Nephron progenitor cell (in vitro differentiated cells): ENCODE measurements at places on chromosomes 1 and 21.

DNA sequence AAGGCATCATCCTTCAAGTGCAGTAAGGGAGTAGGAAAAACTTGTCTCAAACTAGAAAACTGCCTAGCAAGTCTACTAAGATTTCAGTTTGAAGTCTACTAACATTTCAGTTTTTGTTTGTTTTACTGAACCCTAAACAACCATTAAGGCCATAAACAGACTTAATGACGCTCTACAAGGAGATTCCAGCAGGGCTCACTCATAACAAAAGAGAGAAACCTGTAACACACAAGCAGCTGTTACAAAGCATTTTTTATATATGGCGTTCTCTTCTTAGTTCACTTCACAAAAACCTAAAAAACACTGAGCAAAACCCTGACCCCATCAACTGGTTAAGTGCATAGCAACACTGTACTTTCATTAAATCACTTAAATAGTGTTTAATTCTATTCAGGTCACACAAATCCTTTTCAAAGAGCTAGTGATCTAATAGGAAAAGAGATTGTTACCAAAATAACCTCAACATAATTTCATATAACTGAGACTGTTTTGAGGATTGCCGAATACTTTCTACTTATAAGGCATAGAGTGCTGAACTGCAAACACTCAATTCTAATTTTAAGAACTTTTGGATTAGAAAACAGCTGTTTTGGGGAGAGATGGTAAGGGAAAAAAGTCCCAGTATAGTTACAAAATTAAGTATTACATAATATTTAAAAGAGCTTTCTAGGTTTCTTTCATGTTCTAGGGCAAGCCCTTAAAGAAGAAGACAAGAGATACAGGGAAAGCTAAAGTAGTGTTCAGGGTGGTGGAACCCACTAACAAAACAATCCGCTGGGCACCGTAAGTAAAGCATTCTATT lies 1.4 kb downstream of the B3GALNT2 start:
- no peak for DNase-seq

GRCh38 chr21:27292229-27292628 lies 325.3 kb upstream of the ADAMTS5 start:
- no peak for DNase-seq

- no peak for DNase-seq
Observed at GRCh38 chr1:209250861-209251636, 332.5 kb upstream of the CAMK1G start.

GRCh38 chr21:38955495-38955894 lies 149.8 kb downstream of the ETS2 start:
- DNase-seq, result no peak

DNA sequence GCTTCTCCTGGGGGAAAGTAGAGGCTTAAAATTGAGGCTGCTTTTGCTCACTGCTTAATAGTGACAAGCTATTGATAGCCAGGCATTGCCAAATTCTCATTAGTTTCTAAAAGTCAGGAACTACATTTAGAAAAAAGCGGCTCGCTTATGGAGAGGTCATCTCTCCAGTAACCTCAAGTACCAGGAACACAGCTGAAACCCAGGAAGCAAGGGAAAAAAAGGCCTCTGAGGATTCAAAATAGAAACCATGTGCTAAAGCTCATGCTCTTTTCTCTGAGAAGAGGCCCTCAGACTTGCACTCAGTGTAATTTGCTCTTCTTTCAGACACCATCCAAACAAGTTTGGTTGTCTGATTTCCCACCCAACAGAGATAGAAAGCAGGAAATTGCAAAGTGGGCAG lies 261.4 kb upstream of the USP25 start:
- no peak for DNase-seq

DNA sequence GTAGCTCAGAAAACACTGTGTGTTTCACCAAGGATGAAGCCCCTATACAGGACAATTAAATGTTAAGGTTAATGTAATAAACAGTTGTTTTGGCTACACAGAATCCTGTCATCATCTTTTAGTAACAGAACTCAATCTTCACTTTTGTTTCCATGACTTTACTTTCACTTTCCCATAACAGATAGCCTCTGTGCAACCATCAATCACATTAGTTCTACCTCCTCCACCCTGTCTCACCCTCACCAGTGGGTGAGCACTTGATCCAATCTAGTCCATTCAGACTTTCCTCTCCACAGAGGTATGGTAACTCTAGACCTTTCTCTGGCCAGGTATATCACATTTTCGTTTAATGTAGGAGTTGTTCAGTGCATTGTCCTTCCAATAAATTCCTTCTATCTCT lies 1018.5 kb downstream of the ADGRL2 start:
- no peak for DNase-seq

- DNase-seq, result no peak
Observed at GRCh38 chr1:192399161-192399560, 82.4 kb downstream of the RGS21 start.

- no peak for DNase-seq
Observed at GRCh38 chr1:215459136-215459535, 108.0 kb upstream of the KCTD3 start.

DNA sequence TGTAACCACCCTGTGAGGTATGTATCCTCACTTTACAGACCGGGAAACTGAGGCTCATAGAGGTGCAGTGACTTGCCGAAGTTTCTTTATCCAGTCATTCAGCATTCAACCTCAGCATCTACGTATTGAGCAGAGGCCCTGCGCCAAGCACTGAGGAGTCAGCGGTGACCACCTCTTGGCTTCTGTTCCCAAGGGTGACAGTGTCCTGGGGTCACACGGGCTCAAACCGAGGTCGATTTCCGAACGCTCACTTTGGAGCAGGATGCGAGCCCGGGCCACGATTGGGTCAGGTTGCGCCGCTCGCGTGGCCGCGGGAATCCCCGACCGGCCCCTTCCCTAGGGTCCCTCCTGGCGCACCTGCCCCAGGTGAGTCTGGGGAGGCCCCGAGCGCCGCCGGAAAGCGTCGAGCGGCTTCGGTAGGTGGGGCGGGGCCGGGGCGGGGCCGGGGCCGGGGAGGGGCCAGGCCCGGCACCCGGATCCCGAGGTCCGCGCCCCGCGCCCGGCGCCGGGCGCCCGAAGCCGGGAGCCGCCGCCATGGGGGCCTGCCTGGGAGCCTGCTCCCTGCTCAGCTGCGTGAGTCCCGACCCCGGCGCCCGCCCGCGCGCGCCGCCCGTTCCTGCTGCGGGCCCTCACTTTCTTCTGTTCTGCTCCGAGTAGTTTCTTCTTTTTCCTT lies at the start of gene SERINC2:
TSS of gene SERINC2 (plus strand) at position 482 of the 673 bp plus-strand sequence. CDS start at position 535, 53 bp downstream.
- DNase-seq, result peak; percentile 64

DNA sequence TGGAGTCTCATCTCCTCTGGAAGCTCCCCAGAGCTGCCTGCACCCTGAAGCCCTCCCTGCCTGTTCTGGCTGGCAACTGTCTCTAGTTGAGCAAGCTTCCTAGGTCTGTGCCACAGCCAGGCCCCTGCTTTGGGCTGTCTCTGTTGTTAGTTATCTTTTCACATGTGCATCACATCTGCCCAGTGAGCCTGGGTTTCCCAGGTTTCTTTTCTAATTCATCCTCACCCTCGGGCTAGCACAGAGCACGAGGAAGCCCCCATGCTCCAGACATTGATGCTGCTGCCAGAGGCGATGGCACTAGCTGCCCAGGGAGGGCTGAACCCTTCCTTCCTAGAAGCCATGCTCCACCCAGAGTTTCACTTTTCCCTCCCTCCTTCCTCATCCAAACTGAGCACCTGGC lies 27.2 kb downstream of the RASSF5 start:
- DNase-seq, result no peak

DNA sequence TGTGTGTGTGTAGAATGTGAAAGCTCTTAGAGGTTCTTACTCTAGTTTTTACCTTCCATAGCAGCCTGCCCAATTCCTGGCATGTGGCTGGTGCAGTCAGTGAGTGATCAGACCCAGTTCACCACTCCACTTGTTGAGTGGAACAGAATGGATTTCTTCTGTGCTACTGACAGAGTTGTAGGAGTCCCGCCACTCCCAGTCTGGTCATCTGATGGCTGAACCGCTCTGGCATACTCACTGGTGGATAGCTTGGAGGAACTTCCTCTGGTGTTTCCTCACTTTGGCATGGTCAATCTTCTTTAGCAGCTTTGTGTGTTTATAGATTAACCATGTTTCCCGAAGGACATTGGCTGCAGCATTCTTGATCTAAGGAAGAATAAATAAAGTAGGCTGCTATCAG lies 106.7 kb upstream of the ADAR start:
- peak; percentile 20 for DNase-seq

- peak; percentile 85 for DNase-seq
Observed at GRCh38 chr1:16078925-16079656, 5.6 kb upstream of the FAM131C start.

DNA sequence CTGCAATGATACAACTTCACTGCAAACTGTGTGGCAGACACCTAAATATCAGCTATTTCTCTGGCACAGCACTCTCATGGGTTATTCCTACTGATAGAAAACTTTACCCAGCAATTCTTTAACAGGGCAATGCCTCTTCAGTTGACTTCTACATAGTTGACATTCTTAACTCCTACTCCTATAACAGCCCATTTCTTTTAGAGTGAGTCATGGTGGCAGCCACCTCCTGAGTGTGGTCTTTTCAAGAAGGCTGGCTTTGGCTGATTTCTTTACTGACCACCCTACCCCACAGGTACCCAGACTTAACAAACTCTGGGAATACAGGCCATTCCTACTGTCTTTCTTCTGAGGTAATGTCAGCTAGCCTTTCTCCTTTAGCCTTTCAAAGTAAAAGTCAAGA lies 805.8 kb upstream of the ADGRL2 start:
- DNase-seq, result no peak

GRCh38 chr21:15908187-15908586 lies 178.4 kb downstream of the USP25 start:
- DNase-seq, result no peak

DNA sequence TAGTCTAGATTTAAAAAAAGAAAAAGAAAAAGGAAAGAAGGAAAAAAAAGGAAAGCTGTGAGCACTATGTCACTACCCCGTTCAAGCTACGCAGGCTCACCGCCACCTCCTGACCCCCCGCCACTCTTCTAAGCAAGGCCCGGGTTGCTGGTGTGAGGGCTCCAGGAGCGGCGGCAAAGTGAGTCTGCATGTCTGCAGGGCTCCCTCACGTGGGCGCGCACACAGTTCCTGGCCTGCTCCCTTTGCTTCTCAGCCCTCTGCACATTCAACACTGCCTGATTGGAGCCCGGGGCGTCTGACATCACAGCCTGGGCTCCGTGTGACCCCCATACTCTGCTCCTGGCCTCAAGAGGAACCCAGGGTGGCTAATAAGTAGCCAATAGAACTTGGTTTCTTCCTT lies 81.4 kb upstream of the TLR5 start:
- DNase-seq, result no peak

- DNase-seq, result no peak
Observed at GRCh38 chr21:37433456-37433840, 66.9 kb downstream of the DYRK1A start.
